ENCODE measurements at places on chromosomes 1 and 21.

- DNase-seq = peak; percentile 68
Measured at GRCh38 chr21:35159881-35160280, 110.8 kb upstream of the RUNX1 start.

DNA sequence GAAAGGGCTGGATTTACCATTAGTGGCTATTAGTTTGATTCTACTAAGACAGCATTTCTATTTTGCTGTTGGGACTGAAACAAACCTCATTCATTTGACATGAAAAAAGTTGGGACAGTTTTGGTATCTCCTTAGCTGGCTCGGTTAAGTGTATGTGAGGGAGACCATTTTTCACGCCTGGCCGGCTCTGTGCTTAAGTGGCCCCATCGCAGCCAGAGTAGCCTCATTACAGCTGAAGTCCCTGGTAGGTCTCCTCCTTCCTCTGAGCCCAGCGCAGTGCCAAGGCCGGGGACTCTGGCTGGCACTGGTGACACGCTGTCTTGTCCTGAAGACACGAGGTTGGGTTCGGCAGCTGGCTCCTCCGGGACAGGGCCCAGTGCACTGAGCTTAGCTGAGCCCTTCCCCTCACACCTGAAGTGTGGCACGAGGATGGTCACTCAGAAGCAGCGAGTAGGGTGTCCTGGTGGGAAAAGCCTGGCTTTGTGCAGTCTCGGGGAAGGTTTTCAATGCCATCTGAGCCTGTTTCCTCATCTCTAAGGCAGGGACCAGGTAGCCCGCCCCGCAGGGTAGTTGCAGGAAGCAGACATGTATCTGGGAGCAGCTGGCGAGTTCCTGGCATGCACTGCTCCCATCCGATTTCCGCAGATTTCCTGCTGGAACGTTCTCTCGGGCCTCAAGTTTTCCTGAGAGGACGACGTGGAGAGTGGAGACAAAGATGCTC lies 196.5 kb downstream of the DYRK1A start:
- DNase-seq = no peak

DNA sequence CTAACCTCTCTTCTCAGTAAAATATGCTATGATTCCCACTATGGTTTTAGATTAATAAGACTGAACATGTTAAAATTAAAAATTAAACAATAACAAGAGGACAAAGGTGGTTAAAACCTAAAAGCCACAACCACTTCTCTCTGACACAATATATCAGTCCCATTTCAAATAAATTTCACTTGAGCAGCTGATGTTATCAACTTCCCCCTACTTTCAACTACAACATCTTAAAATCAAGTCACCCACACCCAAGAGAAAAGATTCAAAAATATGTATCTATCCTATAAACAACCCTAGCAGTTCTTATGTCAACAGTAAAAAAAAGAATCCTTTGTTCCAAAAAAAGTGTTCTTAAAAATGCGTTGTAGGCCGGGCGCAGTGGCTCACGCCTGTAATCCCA lies 7.5 kb downstream of the PUM1 start:
- DNase-seq = no peak

DNA sequence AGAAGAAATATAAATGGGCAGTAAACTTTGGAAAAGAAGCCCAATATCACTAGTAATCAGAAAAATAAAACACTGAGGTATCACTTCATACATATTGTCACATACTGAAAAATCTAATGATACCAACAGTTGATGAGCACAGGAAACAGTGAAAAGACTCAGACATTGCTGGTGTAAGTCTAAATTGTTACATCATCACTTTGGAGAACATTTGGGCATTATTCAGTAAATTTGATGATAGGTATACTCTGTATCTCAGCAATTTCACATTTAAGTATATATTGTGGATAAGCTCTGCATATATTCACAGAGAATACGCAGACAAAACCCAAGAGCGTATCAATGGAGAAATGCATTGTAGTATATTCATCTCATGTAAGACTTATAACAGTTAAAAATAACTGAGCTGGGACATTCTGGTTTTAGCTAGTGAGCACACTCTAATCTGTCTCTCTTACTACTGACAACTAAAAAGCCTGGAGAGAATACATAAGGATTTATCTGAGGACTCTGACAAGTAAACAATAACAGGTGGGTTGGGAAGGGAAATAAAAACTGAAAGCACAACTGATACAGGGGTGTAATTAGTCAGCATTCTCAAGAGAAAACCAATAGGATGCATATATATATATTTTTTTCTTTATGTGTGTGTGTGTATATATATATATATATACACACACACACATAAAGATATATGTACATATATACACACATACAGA lies 212.7 kb upstream of the JUN start:
- no peak for DNase-seq

- DNase-seq = peak; percentile 54
Measured at GRCh38 chr1:43912607-43913006, 21.0 kb upstream of the ARTN start.

DNA sequence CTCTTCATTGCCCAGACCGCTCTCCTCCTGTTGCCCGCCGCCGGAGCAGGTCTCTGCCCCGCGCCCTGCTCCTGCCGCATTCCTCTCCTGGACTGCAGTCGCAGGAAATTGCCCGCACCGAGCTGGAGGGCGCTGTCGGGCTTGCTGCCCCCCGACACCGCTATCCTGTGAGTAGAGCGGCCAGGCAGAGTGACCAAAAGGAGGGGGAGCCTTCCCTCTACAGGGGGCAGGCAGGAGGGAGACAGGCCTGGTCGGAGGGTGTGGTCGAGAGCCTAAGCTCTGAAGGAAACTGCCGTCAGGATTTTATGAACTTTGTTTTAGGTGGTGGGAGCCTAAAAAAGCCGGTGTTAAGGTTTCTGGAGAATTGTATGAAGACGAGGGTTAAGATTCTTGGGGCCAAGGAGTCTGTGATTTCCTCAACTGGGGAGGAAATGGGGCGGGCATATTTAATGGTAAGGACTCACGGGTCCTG lies 517 bp downstream of the LRIG2 start:
- peak; percentile 65 for DNase-seq

DNA sequence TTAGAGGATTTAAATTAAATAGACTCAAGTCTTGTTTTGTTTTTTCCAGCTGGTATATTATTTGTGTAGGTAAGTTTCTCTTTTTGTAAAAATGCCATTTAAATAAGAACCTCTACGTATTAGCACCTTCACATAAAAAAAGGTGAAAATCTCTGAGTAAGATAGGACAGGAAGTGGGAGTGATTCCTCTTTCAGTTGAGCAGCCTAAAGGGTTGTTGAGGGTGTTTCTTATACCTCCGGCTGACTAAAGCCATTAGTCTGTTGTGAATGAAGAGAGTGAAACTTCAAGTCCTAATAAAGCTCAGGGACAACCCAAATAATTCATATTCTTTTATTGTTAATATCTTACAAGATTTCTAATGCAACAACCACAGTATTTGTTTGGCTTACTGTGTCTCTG lies 188.7 kb downstream of the CHRM3 start:
- DNase-seq = no peak

Data from cardiac fibroblast (primary cell).